OCI-LY7 (cell line): ENCODE measurements at places on chromosomes 11 and 22. TPM values are rescaled to one million over a fixed set of nuclear protein-coding genes. Genes with fewer than 3 reads are reported as not detected.

NCR3LG1 gene
- 22.3 and 23.0 TPM in 2 replicates for total RNA-seq

OR52H1 gene
- not detected in 2 replicates for total RNA-seq

- DNase-seq = peak; percentile 91
Observed at GRCh38 chr22:30922151-30922611, 46.4 kb downstream of the MORC2 start.

- DNase-seq = no peak
Observed at GRCh38 chr11:129271030-129271429, 78.9 kb upstream of the ARHGAP32 start.

- DNase-seq = no peak
Observed at GRCh38 chr11:22677153-22677903, 10.9 kb downstream of the GAS2 start.

- no peak for DNase-seq
Observed at GRCh38 chr11:94272738-94273313, 31.6 kb upstream of the IZUMO1R start.

DNA sequence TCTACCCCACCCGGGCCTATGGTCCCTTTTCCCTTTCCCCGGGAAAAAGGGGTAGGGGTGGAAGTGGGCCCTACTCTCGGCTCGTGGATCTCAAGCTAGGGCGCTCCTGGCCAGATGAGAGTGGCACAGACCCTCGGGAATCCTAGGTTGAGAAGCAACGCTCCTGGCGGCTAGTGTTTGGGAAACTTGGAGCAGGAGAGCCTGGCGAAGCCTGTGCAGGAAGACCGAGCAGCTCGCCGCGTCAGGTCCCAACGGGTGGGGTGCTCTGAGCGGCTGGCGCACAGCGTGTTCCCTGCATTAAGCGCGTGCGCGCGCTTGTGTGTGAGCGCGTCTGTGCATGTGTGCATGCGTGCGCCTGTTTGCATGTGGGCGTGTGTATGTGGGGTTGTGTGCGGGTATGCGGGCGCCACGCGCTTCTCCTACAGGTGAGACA, 7.1 kb upstream of the FLI1 start:
- DNase-seq = no peak

- no peak for DNase-seq
Observed at GRCh38 chr22:31614781-31615490, 47.1 kb downstream of the PISD start.
